Activated CD4-positive, alpha-beta memory T cell treated with anti-CD3 and anti-CD28 coated beads for 36 hours (primary cell): ENCODE measurements at places on chromosomes 16 and 17.

DNA sequence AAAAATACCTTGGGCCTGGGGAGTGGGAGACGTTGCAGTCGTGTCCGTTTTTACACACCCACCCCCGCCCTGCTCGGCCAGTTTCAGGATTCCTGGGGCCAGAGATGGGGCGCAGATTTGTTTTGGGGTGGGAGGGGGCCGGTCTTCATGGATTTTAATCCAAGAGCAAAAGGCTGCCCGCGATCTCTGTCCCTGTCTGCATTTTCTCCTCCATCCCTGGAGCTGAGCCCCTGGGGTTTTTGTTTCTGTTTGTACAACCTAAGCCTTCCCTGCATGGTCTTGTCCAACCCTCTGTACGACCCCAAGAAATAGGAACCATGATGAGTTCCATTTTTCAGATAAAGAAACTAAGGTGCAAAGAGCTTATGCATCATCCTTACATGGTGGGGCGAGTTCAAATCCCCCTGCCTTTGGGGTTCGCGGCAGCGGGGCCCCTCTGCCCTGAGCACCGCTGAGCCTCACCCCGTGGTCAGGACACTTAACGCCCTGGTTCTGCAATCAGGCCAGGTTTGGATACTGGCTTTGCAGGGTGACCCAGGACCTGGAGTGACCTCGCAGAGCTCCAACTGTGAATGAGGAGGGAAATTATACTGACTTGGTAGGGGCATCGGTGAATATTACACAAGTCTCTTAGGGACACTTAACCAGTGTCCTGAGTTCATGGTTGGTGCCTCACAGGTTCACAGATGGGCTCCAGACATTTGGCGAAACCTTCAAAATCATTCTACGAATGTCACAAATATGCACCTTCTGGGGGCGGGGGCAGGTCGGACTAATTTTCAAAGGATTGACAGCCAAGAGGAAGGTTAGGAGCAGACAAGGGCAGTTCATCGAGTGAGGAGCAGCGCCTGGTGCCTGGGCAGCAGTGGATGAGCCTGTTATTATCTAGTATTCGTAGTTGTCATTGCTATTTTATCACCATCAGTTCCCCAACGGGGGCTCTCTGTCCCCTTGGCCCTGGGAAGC lies 4.1 kb upstream of the FOXF1 start:
- DNase-seq, result no peak

GRCh38 chr16:84404936-84405639 lies 36.8 kb downstream of the ATP2C2 start:
- no peak for DNase-seq

GRCh38 chr16:64312292-64312691 lies 809.6 kb downstream of the CDH11 start:
- DNase-seq, result no peak

- DNase-seq, result no peak
These were observed 63.0 kb upstream of the CLEC18A start for GRCh38 chr16:69888005-69888590.

GRCh38 chr16:23104032-23104955 lies 45.0 kb downstream of the USP31 start:
- no peak for DNase-seq

- no peak for DNase-seq
These were observed 15.5 kb downstream of the GSE1 start for GRCh38 chr16:85628645-85629044.

- no peak for DNase-seq
These were observed 33.6 kb upstream of the RAB11FIP4 start for GRCh38 chr17:31357839-31358394.

DNA sequence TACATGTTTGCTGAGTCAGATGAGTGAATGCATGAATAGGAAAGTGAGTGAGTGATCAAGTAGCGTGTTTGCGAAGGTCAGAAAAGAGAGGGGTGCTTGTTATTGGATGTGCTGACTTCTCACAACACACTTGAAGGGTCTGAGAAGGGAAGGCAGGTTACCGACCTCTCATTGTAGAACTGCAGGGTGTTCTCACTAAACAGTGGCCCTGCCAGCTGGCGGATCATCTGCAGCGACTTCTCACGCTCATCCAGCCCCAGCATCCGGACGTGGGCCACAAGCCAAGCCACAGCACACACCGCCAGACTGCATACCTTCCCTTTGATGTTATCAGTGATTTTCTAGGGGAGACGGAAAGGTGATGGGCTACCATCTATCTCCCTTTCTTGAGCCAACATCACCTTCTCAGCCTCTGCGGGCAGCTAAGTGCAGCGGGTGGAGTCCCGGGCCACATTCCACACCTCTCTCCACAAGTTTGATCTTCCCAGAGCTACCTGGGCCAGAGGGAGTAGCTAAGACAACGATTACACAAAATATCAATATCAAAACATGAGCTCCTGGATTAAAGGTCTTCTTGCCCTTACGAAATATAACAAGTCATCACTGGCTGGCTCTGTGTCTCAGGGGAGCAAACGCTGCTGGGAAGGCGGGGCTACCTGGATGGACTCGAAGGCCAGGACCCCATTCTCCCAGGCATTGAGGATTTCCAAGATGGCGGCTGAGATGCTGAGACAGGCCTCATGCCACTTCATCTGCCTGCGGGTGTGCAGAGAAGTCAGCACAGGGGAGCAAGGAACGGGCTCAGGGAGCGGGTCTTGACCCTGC lies 11.0 kb downstream of the CSF3 start:
- peak; percentile 53 for DNase-seq

GRCh38 chr16:16150117-16150877 lies 73.0 kb downstream of the ABCC6 start:
- DNase-seq, result no peak

DNA sequence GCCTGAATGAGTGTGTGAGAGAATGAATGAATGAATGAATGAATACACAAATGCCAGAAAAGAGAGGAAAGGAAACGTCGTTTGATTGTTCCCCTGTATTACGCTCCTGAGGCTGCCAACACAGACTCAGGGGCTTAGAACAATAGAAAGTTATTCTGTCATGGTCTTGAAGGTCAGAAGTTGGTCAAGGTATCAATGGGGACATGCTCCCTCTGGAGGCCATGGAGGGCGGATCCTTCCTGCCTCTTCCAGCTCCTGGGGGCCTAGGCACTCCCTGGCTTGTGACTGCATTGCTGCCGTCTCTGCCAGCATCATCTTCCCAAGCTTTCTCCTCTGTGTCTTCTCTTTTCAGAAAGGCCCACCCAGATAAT lies 1.5 kb upstream of the SLC38A8 start:
- no peak for DNase-seq

DNA sequence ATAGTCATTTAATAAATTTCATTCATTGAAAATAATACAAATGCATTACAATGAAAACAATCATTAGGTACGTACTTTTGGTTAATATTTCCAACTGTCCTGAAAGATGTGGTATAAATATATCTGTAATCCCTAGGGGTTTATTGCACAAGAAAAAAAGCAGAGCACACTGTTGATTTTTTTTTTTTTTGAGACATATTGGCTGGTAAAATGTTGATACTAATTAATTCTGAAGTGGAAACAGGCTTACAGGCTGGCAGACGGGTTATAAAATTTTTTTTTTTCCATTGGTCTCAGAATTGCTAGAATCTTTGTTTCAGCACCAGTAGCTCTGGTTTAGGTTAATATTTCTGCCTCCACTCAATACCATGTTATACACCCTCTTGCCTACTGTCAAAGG lies 193.6 kb downstream of the MAP2K6 start:
- no peak for DNase-seq

DNA sequence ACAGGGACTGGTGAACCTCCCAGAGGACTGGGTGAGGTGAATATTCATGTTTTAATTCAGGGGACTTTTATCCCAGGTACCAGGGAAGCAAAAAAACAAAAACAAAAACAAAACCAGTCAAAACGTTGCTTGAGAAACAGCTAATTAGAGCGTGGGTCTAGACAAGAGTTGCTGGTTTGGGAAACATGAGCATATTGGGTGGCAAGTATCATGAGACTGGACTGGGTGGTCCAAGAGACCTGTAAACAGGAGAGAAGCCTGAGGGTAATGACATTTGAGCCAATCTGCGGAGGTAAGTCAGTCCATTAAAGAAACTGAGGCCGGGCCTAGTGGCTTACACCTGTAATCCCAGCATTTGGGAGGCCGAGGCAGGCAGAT lies 11.5 kb upstream of the BPTF start:
- no peak for DNase-seq

GRCh38 chr17:59846394-59847165 lies 46.2 kb downstream of the TUBD1 start:
- DNase-seq, result peak; percentile 31

DNA sequence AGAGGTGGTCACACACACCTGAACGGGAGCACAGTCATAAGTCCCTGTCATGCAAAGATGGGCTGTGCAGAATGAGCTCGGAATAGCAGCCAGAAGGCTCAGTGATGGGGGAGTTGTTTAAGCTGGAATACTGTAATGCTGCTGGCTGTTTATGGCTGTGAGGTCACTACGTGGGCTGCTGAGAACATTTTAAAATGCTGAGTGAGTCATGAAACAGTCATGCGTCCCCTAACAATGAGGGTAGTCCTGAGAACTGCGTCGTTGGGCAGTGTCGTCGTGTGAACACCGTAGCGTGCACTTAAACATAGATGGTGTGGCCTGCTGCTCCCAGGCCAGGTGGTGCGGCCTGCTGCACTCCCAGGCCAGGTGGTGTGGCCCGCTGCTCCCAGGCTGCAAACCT lies 39.7 kb downstream of the TBCD start:
- DNase-seq, result no peak

DNA sequence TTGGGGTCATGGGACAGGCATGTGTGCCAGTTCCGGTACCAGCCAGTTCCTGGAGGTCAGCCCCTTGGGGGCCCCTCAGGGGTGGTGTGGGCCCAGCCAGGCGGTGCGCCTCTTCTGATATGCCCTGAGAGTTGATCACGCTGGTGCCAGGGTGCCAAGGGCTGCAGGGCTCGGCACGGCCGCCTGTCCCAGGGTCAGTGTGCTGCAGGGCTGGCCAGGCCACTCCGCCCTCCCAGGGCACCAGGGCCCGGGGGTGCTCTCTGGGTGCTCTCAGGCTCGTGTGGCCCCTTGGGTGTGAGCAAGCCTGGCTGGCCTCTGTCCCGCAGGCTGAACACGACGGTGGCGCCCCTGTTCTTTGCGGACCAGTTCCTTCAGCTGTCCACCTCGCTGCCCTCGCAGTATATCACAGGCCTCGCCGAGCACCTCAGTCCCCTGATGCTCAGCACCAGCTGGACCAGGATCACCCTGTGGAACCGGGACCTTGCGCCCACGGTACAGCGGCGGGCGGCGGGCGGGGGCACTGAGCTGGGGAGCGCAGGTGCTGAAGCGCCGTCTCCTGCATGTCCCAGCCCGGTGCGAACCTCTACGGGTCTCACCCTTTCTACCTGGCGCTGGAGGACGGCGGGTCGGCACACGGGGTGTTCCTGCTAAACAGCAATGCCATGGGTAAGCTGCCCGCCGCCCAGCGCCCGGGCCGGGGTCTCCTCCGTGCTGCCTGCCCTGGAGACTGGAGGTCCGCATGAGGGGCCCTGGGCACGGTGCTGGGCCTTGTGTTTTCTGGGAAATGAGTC lies 6.0 kb downstream of the GAA start:
- DNase-seq, result no peak

- no peak for DNase-seq
These were observed 6.2 kb downstream of the ACSM5 start for GRCh38 chr16:20415541-20415940.
